Stimulated activated CD8-positive, alpha-beta memory T cell treated with anti-CD3 and anti-CD28 coated beads, Interleukin-15, amount 100 ng/mL, for 48 hours (primary cell): ENCODE measurements at places on chromosomes 1 and 21.

GRCh38 chr1:59672851-59673572, 141.7 kb upstream of the HOOK1 start:
- no peak for DNase-seq

GRCh38 chr1:17661546-17662157, 93.5 kb upstream of the ACTL8 start:
- peak; percentile 26 for DNase-seq

DNA sequence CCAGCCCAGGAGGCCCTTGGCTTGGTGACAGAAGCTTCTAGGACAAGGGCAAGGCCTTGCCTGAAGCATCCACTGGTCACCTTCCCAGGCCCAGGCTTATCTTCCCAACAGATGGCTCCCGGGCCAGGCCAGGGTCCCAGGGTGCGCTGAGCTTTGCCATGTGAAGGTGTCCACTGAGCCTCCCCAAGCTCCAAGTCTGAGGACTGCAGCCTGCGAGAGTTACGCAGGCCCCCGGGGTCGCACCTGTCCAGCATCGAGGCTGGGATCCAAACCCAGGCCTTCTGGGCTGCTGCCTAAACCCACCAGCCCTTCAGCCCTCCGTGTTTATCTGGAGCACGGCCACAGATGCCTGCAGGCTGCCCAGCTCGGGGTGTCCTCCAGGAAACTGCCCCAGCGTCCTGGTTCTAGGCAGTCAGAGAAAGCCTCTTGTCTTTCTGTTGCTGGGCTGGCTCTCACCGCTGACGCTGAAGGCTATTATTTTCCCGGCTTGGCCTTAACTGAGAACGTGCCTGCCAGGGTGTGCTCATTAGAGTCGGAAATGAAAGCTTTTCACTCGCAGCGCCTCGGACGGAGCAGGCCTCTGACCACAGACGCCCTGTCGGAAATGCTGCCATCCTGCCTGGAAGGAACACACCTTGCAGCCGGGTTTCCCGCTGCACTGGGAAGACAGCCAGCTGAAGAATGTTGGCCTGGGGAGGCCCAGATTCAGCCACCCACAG, 71.4 kb downstream of the MEGF6 start:
- no peak for DNase-seq

- no peak for DNase-seq
Observed at GRCh38 chr1:156860628-156861423, at the start of gene NTRK1. Gene NTRK1 (plus strand): TSS chr1:156860865. CDS start chr1:156860935, 70 bp downstream.
